CD8-positive, alpha-beta memory T cell (primary cell): ENCODE measurements at places on chromosomes 3 and 15. TPM values are rescaled to one million over a fixed set of nuclear protein-coding genes. Genes with fewer than 3 reads are reported as not detected.

Gene SLC28A1
- total RNA-seq: not detected

Gene HAUS2
- 56.8 TPM for total RNA-seq

DNA sequence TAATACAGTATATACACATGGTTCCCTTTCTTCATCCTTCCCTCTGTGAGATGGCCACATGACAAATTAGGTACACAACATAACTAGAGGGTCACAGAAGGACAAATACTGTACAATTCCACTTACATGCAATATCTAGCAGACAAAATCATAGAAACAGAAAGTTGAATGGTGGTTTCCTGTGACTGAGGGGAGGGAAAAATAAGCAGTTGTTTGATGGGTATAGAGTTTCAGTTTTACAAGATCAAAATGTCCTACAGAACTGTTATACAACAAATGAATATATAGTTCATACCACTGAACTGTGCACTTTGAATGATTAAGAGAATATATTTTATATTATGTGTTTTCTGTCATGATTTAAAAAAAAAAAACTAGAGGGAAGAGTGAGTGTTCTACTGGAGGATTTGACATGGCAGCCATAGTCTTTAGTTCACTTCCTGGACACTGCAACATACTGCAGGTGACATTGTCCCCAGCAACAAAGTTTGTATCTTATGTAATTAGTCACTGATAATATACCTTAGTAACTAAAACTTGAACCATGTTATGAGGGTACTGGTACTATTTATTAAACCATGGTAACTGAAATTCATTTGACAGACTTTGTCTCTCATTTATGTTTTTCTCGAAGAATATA lies 37.2 kb downstream of the CCDC54 start:
- no peak overlapping the region for H3K27ac ChIP-seq
- H3K36me3 ChIP-seq: no peaks in the 10 kb centered on the region
- no peaks in the 10 kb centered on the region for H3K27me3 ChIP-seq

DNA sequence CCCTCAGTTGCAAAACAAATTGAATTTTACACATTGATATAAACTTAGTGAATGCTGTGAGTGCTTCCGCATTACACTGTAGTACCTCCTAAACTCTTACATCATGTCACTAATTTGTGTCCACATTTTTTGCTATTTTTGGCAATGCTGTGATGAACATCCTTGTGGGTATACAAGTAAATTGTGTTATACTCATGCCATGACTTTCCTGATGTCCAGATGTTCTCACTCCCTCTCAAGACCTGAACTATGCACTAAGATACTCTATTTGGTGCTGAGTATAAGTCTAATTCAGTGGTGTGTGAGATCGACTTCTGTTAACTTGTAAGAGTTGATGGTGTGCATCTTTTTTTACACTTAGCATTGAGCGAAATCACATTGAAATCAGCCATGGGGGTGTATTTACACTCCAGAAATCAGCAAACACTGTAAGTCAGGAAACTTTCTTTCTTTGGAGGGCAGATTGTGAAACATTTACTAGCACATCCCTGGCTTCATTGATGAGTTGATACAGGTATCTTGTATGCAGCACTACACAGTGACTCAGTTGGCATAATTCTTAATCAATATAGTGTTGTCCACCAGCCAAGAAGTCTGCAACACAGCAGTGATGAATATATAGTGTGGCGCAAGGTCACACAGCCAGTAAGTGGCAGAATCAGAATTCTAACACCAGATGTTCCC lies 228.1 kb upstream of the RORA start:
- H3K4me3 ChIP-seq: no peak overlapping the region
- no peak for DNase-seq
- H3K36me3 ChIP-seq: no peaks in the 10 kb centered on the region
- H3K27ac ChIP-seq: no peak overlapping the region
- no peaks in the 10 kb centered on the region for H3K4me1 ChIP-seq

GRCh38 chr3:109977897-109978296 lies 640.6 kb upstream of the DPPA4 start:
- no peak overlapping the region for H3K4me3 ChIP-seq
- no peak for DNase-seq

DNA sequence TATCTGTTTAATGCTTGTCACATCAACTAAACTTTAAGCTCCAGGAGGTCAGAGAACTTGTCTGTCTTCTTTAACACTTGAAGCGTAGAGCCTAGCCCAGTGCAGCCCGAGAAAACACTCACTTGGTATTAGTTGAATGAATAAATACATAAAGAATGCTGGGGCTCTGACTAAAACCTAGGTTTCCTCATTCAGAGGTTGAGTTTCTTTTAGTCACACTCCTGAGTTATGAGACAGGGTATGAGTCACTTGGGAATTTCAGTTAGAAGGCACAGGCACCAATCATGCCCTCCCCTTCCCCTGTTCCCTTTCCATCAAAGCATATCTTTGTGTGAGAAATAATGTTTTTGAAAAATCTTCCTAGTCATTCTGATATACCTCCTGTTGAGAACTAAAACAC lies 589.8 kb upstream of the DPPA4 start:
- no peaks in the 10 kb centered on the region for H3K27me3 ChIP-seq
- no peaks in the 10 kb centered on the region for H3K36me3 ChIP-seq
- no peak overlapping the region for H3K27ac ChIP-seq
- no peaks in the 10 kb centered on the region for H3K4me1 ChIP-seq

- H3K4me3 ChIP-seq: no peak overlapping the region
- H3K36me3 ChIP-seq: no peaks in the 10 kb centered on the region
- H3K27me3 ChIP-seq: no peaks in the 10 kb centered on the region
- H3K4me1 ChIP-seq: no peaks in the 10 kb centered on the region
Measured at GRCh38 chr3:26591926-26592325, 30.6 kb upstream of the LRRC3B start.

GRCh38 chr15:58165661-58166060 lies 27.5 kb downstream of the AQP9 start:
- no peaks in the 10 kb centered on the region for H3K4me1 ChIP-seq
- H3K27me3 ChIP-seq: no peaks in the 10 kb centered on the region
- H3K27ac ChIP-seq: no peak overlapping the region
- no peak for DNase-seq
- H3K36me3 ChIP-seq: no peaks in the 10 kb centered on the region

DNA sequence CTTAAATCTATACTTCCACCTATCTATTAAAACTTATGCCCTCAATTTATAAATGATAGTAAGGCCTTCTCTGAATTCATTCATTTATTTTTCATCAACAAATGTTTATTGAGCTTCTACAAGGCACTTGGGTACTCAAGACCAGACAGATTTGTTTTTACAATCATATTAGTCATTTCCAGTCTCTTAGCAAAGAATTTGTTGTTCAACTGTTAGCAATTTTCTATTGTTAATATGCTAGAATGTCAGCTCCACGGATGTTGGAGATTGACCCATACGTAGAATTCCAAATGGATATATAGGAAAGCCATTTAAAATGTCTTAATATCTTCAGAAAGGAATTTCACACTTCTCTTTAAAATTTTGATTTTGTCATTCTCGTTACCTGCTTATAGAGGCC lies 36.7 kb downstream of the ZBTB38 start:
- H3K27me3 ChIP-seq: no peaks in the 10 kb centered on the region
- peaks cover 22% of the 10 kb centered on the region for H3K36me3 ChIP-seq
- peaks cover 63% of the 10 kb centered on the region for H3K4me1 ChIP-seq
- no peak for DNase-seq
- H3K4me3 ChIP-seq: no peak overlapping the region

GRCh38 chr3:142595581-142595950 lies 627 bp upstream of the PLS1 start:
- H3K27ac ChIP-seq: peak overlapping the region; percentile 58
- H3K36me3 ChIP-seq: no peaks in the 10 kb centered on the region
- H3K4me1 ChIP-seq: no peaks in the 10 kb centered on the region
- no peaks in the 10 kb centered on the region for H3K27me3 ChIP-seq
- no peak for DNase-seq
- H3K4me3 ChIP-seq: peak overlapping the region; percentile 93
